ENCODE measurements at places on chromosomes 2 and 18.

GRCh38 chr18:30945761-30946160, 96.8 kb downstream of the DSC3 start:
- no peak for DNase-seq

DNA sequence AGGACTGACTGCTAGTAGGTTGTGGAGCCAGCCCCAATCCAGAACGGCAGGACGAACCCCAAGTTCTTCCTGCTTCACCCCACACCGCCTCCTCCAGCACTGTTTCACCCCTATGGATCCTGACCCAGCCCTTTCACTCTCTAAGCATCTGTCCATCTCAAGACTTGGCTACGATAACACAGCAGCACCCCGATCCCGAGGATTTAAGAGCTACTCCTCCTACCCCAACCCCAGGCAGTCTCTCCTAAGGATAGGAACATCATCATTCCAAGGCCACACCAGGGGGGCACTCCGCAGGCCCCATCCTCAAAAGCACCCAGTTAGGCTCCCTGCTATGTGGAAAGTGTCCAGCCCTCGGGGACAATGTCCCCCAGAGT, 645 bp downstream of the KCTD18 start:
- no peak for DNase-seq

DNA sequence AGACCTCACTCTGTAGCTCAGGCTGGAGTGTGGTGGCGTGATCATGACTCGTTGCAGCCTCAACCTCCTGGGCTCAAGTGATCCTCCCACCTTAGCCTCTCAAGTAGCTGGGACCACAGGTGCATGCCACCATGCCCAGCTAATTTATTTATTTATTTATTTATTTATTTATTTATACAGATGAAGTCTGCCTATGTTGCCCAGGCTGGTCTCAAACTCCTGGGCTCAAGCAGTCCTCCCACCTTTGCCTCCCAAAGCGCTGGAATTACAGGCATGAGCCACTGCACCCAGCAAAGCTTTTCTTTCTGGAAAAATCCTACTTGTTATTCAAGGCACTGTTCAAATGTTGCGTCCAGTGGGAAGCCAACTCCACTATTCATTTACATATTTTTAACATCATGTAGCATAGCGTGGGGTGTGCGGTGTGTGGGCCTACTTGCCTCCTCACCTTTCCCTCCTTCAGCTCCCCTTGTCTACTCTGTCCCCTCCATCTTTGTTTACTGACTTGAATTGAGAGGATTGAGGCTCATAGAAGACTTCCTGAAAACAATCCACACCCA, 6.8 kb upstream of the RHOB start:
- no peak for DNase-seq

- DNase-seq, result no peak
Observed at GRCh38 chr18:10660179-10660884, 134.5 kb downstream of the NAPG start.

GRCh38 chr2:109432421-109432820, 181.3 kb downstream of the SEPTIN10 start:
- no peak for DNase-seq

DNA sequence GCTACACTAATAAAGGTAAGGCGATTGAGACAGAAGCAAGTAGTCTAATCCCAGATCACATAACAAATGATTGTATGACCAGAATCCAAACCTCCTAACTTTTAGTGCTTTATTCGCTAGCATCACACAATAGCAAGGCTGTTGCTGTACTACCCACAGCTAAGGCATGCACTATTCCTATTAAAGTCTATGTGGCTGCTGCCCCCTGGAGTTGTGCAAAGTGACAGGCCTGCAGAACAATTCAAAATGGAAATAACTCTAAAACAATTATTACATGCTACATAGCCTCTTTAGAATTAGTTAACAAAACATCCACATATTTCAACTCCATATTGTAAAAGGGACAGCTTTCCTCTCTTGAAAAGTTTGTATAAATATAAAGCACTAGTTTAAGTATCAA, 6.0 kb downstream of the ERBB4 start:
- DNase-seq, result no peak

GRCh38 chr18:53747210-53747609, 477.3 kb downstream of the MBD2 start:
- DNase-seq, result no peak

DNA sequence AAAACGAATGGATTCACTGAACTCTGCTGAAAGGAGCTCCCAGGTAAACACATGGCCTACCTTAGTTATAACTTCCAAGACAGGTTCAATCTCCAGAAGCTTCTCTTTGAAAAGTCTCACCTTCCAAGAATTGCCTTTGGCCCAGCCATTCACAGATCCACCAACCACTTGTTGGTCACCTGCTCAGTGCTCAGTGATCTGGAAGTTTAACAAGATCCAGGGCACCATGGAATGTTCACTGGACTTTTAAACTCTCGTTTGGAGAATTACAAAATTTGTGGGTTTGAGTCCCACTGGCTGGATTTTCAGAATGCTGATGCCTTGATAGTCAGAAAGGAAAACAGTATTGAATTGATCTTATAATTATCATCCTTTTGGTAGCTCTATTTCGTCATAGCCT, 9.4 kb downstream of the GPR39 start:
- no peak for DNase-seq

Data from activated naive CD4-positive, alpha-beta T cell treated with anti-CD3 and anti-CD28 coated beads, Interleukin-2, amount 50 U/mL, for 16 hours (primary cell).